ENCODE measurements at places on chromosomes 6 and 20.

- no peak for DNase-seq
Observed at GRCh38 chr6:46472243-46472642, 19.0 kb downstream of the RCAN2 start.

DNA sequence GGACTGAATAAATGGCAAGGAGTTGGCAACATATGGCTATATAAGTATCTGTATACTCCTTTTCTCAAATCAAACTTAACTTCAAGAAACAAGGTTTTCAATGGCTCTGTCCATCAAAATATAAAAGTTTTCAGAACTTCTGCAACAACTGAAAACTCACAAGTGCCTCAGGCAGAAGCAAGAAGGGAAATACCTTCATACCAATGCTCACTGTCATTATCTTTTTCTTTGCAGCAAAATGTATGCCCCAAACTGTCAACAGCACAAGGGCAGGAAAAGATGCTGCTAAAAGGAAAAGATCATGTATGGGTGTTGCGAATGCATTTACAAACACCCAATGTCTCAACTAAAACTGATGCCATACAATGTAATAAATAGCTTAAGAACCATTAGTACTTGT, 45.9 kb downstream of the PTPRK start:
- no peak for DNase-seq

- no peak for DNase-seq
Observed at GRCh38 chr6:118248171-118248570, 299.9 kb upstream of the PLN start.

DNA sequence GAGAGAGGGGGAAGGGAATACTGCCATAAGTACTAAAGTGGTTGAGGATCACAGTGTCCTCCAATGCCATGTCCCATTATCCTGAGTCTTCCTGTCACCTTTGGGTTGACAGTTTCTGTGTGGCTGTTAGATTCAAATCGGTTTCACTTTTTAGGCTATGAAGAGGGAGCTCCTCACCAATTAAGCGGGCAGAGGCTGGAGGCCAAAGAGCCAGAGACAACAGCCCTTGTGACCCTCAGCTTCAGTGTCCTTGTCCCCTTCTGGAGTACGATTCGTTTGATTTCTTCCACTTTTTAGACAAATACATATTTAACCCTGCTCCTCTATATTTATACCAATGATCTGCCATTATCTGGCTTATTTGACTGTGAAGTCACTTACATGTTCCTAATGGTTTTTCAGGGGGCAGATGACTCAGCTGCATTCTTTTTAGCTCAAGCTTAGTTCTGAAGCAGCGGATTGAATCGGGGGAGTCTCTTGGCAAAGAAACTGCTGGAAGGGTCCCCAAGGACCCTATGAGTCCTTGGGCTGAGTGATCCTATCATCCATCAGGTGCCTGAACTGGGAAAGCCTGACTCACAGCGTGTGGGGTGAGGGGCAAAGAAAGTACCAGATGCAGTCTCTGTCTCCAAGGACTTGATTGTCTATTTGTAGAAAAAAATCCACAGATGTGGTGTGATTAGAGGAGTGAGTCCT, 18.2 kb downstream of the FERMT1 start:
- no peak for DNase-seq

- peak; percentile 28 for DNase-seq
Observed at GRCh38 chr6:30013291-30013922, 47.7 kb upstream of the POLR1H start.

DNA sequence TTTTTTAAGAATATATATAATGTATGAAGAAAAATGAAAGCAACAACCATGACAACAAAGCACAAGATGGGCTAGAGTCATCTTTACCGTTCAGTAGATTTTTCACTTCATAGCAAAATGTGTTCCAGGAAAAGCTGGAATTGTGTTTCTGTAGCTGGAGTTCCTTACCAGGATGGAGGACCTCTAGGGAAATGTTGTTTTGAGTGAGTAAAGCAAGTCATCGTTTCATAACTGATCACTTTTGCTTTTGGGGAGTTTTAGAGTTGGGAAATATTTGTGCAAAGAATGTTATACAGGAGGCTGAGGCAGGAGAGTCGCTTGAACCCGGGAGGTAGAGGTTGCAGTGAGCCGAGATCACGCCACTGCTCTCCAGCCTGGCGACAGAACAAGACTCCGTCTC, 151.6 kb downstream of the SASH1 start:
- no peak for DNase-seq

DNA sequence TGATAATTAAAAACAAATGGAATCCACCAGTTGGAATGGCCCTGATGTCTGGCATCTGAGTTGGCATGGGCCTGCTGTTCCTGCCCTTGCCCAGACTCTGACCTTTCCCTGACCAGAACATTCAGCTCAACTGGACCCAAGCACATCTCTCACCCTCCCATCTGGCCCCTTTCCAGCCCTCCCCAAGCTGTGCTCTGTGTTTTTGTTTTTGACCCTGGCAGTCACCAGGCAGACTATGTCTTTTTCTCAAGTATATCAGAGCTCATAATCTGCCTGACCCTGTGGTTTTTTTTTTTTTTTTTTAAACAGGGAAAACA, 117.6 kb downstream of the TRDN start:
- no peak for DNase-seq

DNA sequence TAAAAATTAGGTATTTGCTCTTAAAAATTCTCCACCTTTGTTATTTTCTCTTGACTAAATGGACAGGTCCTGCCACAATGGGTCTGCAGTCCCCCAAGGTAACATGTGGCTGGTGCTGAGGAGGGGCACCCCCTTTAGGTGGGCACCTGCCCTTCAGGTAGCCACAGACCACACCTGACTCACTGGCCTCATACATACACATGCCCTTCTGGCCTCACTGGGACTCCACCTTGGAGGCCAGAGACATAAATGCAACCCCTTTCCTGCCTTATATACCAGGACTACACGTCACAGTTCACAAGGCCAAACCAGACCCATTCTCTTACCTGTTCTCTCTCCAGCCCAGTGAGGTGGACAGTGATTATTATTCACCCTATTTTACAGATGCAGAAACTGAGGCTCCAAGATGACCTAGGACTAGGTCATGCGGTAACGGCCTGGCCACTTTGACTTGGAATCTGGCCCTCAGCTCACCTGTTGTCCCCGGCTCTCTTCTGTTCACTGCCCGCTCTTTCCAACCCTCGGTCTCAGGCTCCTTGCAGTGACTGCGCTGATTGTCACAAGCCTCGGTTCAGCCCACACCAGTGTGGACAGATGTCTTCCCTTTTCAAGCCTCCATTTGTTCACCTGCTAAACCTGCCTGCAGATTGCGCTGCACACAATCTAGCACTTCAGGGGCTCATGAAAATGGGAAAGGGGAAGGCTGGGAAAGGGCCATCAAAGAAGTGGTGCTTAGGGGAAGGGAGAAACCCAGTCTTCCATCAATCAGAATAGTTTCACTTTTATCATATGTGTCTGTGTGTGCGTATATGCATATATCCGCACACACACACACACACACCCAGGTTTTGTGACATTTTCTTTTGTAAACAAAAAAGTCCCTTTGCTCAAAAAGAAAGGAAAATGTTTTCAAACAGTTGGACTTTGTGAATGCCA, 121.7 kb downstream of the BCAS1 start:
- DNase-seq: no peak

GRCh38 chr6:149939909-149940671, 1.7 kb upstream of the ULBP2 start:
- DNase-seq: no peak

DNA sequence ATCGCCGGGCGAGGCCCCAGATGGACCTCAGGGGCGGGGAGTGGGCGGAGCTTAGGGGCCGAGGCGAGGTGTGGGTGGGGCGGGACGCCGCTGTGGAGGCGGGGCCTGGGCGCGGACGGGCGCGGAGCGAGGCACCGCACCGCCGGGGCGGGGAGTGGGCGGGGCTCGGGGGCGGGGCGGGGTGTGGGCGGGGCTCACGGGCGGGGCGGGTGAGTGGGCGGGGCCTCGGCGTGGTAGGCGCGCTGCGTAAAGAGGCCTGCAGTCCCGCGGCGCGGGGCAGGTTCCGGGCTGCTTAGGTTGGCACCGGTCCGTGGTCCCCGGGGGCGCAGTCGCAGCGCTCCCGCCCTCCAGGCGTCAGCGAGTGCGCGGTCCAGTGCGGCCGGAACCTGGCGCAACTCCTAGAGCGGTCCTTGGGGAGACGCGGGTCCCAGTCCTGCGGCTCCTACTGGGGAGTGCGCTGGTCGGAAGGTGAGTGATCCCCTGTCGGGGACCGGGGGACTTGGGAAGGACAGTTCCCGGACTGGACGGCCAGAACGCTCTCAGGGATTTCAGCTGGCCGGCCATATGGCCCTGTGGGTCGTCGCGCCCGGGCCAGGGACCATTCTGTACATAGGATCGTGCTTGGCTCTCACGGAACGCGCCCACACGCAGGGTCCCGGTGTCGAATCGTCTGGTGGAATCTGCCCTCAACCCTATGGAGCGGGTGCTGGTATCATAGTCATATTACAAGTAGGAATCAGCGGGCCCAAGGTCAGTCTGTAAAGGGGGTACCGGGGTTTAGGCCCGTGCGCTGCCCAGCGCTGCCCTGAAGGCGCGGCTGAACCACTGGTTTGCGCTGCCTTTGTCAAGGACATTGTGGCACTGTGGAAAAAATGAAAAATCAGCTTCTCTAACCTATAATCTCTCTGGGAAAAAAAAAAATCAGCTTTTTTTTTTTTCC, at the start of gene NQO2:
Gene NQO2 (plus strand): TSS at position 277 of the 940 bp plus-strand sequence. CDS start 6,659 bp downstream, outside the sequence.
- peak; percentile 83 for DNase-seq

GRCh38 chr6:135993361-135993760, 141.9 kb downstream of the PDE7B start:
- no peak for DNase-seq

DNA sequence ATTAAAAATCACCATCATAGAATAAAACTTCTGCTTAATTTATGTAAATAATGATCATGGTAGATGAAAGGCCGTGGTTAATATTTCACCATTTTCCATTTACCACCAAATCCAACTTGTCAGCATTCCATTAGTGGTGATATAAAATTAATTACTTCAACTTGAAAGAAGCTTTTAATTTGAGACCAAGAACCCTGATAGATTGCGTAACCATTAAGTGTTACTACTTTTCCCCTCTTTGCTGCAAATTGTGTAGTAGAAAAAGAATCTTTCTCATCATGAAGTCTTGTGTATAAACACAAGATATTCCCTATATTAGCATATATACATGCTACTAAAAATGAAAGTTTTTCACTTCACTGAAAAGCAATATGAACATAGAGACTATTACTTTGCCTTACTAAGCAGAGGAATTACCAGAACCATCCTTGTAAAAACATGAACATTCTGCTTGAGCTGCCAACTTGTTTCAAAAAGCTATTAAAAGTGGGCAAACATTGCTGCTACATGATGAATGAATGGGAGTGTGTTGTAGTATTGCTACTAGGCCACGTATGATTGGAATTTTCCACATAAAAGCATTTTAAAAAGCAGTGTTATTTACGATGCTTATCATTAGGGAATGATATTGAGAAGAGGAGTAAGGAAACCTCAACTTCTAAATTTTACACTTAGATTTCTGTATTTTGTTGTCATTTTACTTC, 35.0 kb downstream of the STX11 start:
- DNase-seq: no peak

GRCh38 chr6:101290346-101290745, 103.2 kb upstream of the GRIK2 start:
- DNase-seq: no peak

DNA sequence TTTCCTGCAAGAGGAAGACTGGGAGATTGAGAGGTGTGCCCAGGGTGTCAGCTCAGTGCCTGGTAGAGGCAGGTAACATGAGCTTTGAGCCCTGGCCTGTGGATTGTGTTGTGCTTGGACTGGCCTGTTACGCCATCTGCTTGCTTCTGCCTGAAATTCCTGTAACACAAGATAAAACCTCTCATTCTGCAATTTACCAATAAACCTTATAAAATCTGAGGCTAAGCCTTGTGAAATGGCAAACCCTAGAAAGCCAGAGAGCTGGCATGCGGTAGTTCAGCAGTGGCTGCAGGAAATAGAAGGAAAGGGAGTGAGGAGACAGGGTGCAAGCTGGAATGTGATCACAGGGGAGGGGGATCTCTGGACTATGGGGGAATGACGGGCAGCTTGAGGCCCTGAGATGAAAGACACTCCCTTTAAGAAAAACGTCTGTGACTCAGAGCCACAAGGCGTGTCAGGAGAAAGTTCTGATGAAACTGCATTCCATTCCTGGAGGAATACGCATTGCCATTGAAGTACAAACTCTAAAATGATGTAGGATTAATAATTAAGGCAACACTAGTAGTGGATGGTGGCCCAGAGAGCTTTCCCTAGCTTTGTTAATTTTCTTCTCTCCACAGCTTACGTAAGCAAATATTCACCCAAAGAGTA, 26.3 kb upstream of the TFAP2A start:
- no peak for DNase-seq

- DNase-seq: peak; percentile 44
Observed at GRCh38 chr20:41329435-41330342, 10.9 kb upstream of the LPIN3 start.

- DNase-seq: no peak
Observed at GRCh38 chr6:119256392-119256791, 93.2 kb downstream of the MAN1A1 start.

DNA sequence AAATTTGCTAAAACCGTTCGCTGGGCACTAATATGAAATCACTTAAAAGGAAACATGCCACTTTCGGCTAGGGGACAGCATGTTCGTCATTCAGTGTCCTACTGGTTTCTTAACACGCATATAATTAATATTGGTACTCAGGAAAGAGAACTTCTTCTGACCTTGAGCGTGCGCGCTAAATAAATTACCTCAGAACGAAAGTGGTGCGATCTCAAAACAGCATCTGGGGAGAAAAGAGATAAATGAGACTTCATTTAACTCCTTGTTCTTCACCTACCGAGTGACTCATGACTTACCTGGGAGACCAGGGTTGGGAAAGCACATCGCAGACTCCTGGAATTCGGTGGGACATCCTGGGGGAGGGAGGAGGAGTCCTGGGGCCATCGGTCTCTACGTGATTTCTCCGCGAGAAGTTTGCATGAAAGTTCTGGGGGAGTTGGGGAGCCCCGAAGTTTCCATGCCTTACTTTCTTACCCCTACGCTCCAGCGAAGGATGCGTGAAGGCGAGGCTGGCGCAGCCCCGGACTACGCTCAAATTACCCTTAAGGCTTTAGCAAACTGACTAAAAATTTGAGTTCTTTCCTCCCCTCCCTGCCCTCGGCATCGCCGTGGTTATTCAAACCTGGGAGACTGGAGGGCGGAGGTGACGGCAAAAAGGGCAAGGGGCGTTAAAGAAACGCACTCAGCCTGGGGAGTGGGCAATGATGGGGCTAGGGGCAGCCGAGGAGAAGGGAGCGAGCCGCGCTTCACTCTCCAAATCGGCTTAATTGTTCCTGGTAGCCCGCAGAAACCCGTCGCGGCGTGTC, 1.1 kb upstream of the BEND6 start:
- no peak for DNase-seq

- DNase-seq: no peak
Observed at GRCh38 chr20:38450412-38450975, 15.4 kb upstream of the SNHG17 start.

- no peak for DNase-seq
Observed at GRCh38 chr6:88111991-88112390, 54.2 kb downstream of the CNR1 start.

DNA sequence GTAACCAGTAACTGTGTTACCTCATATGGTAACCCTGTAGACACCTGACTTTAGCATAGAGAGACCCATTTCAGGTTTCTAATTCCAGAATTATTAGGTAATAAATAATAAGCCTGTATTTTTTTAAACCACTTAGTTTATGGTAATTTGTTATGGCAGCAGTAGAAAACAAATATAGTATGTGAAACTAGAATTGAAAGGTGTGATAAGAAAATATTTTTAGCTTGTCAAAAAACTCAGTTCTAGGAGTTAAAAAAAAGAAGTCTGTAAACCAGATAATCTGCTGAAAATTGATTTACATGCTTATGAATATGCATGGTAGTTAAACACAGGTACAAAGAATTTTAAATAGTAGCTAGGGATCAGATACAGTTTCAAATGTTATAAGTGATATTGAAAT, 695.0 kb upstream of the GJE1 start:
- no peak for DNase-seq

Data from CD4-positive, CD25-positive, alpha-beta regulatory T cell (primary cell).